ENCODE measurements at places on chromosomes 7 and 10.

GRCh38 chr7:109266610-109267009 lies 696.9 kb downstream of the DNAJB9 start:
- no peak for DNase-seq

DNA sequence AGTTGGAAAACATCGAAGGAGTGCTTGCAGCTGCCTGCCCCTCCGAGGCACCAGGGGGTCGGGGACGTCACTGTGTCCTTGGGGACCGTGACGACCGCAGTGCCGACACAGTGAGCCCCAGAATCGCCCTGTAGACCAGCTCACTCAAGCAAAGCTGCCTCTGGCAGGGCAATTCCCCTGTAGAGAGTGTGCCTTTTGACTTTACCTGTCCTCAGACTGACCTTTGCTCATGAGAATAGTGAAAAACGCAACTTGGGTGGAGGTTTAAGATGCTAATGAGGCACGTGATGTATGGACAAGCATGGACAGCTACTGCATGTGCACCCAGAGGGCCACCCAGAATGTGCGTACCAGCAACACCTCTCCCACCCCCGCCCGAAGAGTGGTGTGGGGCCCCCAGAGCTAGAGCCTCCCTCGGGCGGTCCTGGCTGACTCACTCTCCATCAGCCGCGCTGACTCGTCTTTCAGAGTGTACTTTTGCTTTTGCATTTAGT lies 271.9 kb downstream of the ADARB2 start:
- DNase-seq: peak; percentile 1

GRCh38 chr7:151038951-151039849 lies 9.1 kb upstream of the ASIC3 start:
- peak; percentile 95 for DNase-seq

DNA sequence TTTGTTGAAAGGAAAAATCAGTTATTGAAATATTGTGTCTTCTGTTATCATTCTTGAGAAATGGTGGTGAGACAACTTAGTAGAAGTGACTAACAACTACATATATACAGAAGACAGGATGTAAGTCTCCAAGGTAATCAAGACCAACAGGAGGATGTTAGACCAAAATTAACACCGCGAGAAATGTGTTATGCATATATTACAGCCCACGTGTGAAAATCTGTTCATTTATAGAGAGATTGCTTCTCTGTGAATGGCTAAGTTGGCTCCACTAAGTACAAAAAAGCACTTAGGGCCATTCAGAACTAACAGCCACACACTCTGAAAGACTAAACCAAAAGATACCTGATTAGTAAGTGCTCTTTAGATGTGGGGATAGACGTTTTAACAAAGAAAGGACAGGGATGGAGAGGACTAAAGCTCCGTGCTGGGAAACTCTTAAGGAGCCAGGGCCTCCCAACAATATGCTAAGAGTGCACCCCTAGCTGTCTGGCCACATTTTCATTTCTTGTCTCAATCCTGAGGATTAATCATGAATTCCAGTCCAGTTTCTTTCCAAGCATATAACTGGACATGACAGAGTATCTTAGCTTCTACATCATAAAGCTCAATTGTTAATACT lies 26.5 kb downstream of the HDAC9 start:
- no peak for DNase-seq

DNA sequence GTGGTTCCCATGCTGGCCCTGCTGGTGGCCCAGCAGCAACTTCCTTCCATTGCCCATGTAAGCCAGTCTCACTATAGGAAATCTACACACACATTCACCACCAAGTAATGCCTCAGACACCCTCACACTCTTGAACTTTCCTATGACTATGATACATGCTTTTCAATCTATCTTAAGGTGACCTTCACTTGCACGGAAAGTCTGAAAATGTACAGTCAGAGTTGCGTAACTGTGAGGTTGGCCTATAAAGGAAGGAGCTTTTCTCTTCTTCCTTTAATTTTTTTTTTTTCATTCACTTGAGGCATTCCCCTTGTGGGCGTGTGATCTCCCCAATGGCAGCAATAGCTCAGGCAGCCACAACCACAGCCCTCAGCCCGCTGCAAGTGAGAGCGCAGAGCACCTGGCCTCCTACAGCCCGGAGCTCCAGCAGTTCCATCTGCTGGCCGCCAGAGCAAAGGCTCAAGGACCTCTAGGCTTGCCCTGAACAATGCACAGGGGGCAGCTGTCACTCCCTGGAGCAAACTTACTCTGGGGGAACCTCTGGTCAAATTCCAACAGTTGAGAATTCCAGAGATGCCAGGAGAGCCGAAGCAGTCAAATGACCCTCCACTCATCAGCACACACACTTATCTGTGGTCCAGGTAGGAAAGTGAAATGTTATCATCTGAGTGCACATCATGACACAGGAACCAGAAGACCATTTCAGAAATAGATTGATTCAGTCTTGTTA lies 123.1 kb upstream of the ADO start:
- peak; percentile 26 for DNase-seq

GRCh38 chr10:11578802-11579255 lies 32.6 kb downstream of the USP6NL start:
- no peak for DNase-seq

GRCh38 chr10:17178006-17178405 lies 23.5 kb downstream of the TRDMT1 start:
- no peak for DNase-seq

GRCh38 chr10:101291331-101292193 lies 62.3 kb upstream of the LBX1 start:
- DNase-seq: peak; percentile 42

GRCh38 chr7:54906963-54907362 lies 111.9 kb upstream of the EGFR start:
- no peak for DNase-seq

- DNase-seq: no peak
Measured at GRCh38 chr7:102120666-102121195, 165.9 kb upstream of the SH2B2 start.

DNA sequence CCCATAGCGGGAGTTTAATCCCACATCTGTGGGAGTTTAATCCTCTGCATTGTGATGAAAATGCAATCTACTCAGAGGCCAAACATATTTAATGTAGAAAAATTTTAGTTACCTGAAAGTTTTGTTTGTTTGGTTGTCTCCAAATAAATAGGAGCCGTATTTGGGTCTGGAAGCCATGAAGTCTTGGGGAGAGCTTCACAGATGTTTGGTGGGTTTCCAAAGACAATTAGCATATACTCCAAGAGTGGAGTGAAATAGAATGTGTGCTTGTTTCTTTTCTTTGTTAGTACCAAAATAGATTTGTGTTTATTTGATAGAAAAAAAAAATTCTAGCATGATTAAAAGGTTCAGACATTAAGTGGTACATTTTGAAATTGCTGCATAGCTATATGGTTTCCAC lies 50.9 kb downstream of the ANK3 start:
- DNase-seq: no peak

GRCh38 chr7:2100278-2101208 lies 132.2 kb downstream of the MAD1L1 start:
- no peak for DNase-seq

DNA sequence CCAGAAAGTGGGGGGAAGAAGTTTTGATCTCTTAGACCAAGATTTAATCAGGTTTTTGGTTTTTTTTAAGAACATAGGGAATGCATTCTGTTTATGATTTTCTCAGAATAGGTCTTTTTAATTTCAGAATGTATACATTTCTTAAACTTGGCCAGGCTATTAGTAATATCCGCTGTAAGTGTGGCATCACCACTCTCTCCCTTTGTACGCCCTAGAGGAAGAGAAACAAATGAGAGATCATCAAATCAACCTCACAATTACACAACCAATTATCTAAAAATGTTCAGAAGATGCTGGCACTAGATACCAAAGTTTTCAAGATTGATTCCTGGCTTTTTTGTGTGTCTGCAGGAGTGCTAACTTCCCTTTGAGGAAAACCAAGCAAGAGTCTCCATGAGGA lies 70.0 kb downstream of the KLF6 start:
- DNase-seq: no peak

DNA sequence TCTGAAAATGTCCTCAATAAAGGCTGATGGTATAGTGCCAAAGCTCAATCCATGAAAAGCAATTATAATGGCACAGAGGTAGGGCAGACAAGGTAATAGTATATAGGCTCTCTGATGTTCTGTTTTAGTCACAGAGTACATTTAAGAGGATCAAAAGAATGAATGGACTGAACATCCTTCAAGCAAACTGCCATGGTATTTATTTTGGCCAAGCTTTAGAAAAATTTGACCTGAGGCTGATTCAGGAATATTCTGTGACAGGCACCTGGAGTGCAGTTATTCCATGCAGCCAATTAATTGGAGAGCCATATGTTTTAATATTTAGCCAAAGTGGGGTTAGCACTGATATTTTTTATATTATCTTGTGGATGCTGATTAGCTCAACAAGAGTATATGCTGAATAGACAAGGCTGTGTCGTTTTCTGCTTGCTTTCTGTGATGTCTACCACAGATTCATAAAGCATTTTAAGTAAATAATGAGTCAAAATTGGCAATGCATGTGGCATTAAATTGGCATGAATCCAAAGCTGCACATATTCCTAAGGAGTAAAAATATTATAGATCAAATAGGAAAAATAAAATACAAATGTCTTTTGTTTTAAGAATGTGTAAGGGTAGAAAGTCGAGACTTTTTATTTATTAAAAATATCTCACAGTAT lies 177.4 kb downstream of the PCLO start:
- no peak for DNase-seq

GRCh38 chr10:7819121-7819460 lies 786 bp downstream of the TAF3 start:
- DNase-seq: peak; percentile 50

GRCh38 chr7:144835155-144835611 lies 670 bp downstream of the TPK1 start:
- peak; percentile 58 for DNase-seq

- DNase-seq: no peak
Measured at GRCh38 chr10:96670786-96671185, 49.5 kb downstream of the PIK3AP1 start.

GRCh38 chr10:70212879-70213278 lies 20.4 kb downstream of the PPA1 start:
- peak; percentile 49 for DNase-seq

DNA sequence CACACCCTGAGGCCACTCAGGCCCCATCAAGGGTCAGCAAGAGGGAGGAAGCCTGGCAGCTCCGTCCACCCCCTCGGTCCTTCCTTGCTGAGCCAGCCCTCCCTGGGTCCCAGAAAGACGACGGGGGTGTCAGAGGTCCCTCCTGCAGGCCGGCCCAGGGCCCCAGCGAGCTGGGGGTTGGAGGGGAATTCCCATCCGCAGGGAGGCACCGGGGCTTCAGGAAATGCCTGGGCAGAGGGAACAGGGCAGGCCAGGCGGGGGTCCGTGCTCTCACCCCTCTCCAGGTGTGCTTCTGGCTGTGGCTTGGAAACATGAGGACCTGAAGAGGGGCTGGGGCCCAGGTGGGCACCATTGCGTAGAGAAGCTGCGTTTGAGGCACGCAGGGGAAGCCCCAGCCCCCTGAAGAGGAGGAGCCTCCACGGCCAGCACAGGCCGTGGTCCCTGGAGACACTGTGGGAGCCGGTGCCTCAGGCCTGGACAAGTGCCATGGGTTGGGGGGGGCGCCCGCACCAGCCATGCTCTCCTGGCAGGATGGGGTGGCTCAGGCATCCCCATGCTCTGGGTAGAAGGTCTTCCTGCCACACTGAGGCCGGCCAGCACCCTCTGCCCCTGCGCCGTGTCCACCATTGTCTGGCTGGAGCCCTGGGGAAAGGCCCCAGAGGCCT lies 66.7 kb downstream of the PDGFA start:
- no peak for DNase-seq

DNA sequence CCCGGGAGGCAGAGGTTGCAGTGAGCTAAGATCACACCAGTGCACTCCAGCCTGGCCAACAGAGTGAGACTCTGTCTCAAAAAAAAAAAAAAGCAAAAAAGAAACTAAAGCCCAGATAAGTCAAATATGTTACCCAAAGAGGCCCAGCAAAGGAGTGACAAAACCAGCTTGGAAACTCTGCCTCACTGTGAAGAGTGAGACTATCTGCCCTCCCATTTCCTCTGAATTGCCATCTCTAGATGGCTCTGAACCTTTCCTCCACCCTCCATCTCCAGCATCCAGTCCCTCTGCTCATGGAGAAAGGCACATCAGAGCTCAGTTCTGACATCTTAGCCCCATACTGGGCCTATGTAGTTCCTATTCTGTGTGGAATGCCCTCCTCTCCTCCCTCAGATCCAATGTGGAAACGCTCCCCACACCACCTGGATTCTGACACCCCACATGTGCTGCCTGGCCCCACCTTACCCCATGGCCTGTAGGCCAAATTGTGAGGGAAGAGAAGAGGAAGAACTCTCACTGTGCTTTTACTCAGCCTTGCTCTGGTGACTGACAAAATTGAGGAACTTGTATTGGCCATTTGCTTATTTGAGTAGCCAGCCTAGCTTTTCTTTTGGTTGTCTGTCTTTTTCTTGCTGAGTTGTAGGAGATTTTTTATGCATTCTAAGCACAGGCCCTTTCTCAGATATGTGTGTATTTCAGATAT lies 18.0 kb upstream of the NUDCD3 start:
- no peak for DNase-seq

- DNase-seq: peak; percentile 4
Measured at GRCh38 chr7:157564517-157565177, 227.8 kb downstream of the DNAJB6 start.

- DNase-seq: no peak
Measured at GRCh38 chr7:75995052-75995471, 667 bp upstream of the TMEM120A start.

GRCh38 chr10:13686331-13686752 lies 99.6 kb downstream of the PRPF18 start:
- DNase-seq: peak; percentile 26

DNA sequence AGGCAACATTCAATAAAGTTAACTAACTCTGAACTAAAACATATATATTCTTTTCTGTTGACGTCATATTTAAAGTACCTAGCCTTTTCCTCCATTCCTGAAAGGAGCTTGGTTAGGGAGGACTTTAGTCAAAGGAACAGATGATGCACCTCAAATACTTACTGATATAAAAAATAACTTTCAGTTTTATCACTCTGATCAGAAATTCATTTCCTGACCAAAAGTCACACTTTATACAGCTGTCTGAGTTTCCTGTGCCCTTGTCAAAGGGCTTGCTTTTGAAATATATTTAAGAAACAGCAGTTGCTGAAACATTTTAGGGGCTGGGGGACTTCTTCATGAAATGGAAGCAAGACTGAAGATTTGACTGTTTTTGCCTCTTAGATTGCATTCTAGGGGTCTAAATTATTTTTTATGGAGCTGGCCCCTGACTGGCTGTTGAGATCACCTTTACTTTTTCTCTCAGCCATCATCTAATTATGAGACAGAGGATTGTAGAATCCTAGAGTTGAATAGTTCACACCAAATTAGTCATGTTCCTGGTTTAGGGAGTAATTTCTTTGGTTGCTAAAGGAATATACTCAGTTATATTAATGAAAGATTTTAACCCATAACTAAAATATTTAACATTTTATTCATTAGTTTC lies 46.6 kb downstream of the GLCCI1 start:
- DNase-seq: no peak

- DNase-seq: no peak
Measured at GRCh38 chr10:11235771-11236170, 218.1 kb downstream of the CELF2 start.

GRCh38 chr7:71682841-71683781 lies 551.2 kb downstream of the GALNT17 start:
- DNase-seq: peak; percentile 20

- no peak for DNase-seq
Measured at GRCh38 chr10:49298671-49298982, 343 bp upstream of the C10orf71 start.

Data from fibroblast of skin of right biceps (primary cell).